ENCODE measurements at places on chromosomes 7 and 10.

GRCh38 chr10:116198676-116199035 lies 74.3 kb downstream of the GFRA1 start:
- DNase-seq = no peak

GRCh38 chr7:100803398-100804161 lies 23.7 kb downstream of the EPHB4 start:
- DNase-seq = peak; percentile 59

DNA sequence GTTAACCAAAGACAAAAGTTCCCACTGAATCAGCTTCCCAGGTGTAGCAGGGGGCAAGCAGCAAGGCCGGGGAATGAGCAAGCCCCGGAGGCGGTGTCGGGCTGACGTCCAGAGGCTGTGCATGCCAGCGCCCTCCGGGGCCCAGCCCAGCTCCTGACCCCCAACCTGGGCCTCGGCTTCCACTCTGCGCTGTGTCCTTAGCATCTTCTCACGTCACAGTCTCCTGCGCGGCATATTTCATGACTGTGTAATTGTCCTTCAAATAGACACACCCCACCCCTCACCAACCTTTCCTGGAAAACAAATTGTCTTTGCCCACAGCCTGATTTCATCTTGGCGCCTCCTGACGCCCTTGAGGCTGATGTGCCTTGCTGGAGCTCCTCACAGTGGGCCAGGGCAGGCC lies 133.5 kb downstream of the RGS10 start:
- no peak for DNase-seq

- no peak for DNase-seq
These were observed 12.1 kb upstream of the PPIA start for GRCh38 chr7:44784364-44784763.

GRCh38 chr10:10830293-10830986 lies 187.2 kb upstream of the CELF2 start:
- DNase-seq = no peak

GRCh38 chr7:28530803-28531175 lies 118.5 kb downstream of the CREB5 start:
- DNase-seq = no peak
